ENCODE measurements at places on chromosomes 2 and 18. TPM values are rescaled to one million over a fixed set of nuclear protein-coding genes. Genes with fewer than 3 reads are reported as not detected.

UGT1A8 gene
- polyA plus RNA-seq: not detected

POTEJ gene
- polyA plus RNA-seq: 0.08 TPM

NFATC1 gene
- 6.6 TPM for polyA plus RNA-seq

DNA sequence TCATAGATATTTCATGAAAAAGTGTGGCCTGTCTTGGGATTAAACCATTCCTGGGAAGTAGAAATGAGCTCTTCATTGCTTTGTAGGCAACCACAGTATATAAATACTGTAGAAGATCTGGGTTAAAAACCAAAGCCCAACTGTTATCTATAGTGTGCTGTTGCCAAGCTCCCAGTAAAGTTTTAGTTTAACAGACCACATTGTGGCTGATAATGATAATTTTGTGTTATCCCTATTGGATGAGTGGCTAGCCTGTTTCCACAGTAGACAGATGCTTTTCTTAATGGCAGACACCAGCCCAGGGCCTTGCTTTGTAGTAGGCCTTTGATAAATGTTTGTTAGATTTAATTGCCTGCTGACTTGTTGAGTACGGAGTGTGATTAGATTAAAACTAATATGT is 52.1 kb downstream of the FMNL2 start:
- no peak for DNase-seq

NT5DC4 gene
- polyA plus RNA-seq: 0.08 TPM

PRSS56 gene
- polyA plus RNA-seq: not detected

- DNase-seq: no peak
These were observed 5.1 kb downstream of the MEIS1 start for GRCh38 chr2:66439812-66440542.

DNA sequence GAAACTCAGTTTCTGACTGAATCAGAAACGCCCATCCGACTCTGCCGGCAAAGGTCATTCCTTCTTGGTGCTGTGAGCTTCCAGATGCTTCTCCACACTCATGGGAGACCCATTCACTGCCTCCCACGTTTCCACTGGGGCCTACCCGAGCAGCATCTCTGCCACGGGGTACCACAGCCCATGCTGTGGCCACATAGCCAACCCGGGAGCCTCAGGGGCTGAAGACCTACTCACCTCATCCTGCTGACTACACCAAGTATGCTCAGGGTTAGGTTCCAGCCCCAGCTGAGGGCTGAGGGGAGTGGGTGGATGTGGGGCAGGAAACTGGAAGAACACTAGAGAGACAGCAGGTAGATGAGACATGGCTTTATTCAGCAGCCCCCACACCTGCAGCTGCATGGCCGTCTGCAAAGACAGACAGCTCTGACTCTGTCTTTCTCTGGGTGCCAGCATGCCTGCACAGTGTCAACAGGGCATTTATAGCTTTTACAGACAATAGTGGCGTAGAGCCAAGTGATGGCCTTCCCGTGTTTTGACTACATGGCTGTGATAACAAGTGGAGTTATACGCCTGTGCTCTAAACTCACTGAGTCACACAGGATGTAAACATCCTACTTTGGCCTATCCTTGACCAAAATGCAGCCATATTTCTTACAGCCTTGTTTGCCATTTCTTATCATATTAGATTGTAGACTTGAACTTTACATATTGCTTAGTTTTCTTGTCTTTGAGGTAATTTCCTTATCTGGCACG is 16.5 kb upstream of the KLHL23 start:
- no peak for DNase-seq

CNGA3 gene
- polyA plus RNA-seq: not detected

Data from right renal pelvis (tissue), 4 donors.